ENCODE measurements at places on chromosomes 1 and 21.

DNA sequence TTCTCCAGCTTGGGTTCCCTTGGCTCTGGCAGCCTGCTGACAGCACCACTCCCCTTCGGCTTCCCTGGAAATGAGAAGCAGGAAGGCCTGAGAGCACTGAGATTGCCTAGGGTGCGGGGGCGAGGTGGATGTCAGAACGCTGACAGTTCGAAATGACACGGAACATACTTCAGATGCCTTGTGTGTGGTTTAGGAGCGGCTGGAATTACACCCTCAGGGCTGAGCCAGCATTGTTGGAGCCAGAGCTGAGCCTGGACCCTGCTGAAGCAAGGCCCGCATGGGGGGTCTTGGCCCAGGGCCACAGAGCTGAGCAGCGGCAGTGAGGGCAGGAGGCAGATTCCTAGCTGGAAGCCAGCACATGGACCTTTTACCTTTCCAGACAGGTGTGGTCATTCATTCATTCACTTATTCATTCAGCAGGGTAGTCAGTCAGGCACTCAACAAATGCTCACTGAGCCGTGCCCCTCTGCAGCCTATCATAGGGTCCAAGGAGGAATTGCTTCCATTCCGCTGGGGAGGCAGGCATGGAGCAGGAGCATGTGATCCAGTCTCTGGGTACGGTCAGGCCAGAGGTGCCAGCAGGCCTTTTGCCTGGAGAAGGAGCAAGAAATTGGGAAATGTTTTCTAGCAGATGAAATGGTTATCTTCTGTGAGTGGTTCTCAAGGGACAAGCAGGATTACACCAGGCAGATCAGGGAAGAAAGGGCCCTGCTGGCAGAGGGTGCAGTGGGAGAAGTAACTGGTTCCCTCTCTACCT lies 6.6 kb upstream of the FOXE3 start:
- no peak for DNase-seq

GRCh38 chr1:245457562-245457961 lies 302.8 kb downstream of the KIF26B start:
- no peak for DNase-seq

DNA sequence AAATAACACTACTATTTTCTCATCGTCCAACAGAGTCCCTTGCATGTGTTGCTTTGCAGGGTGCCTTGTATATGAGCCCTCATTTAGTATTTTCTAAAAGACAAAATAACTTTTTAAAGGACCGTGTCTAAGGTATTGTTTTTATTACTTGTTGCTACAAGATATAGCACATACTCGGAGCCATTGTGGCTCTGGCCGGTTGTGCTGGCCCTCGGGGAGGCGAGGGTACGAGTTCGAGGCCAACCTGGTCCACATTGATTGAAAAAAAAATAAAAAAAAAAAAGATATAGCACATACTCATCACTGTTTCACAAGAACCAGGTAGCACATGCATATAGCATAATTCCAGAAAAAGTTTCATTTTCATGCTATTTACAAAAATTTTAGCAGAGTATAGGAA lies 869.2 kb downstream of the MRPL39 start:
- DNase-seq, result no peak

DNA sequence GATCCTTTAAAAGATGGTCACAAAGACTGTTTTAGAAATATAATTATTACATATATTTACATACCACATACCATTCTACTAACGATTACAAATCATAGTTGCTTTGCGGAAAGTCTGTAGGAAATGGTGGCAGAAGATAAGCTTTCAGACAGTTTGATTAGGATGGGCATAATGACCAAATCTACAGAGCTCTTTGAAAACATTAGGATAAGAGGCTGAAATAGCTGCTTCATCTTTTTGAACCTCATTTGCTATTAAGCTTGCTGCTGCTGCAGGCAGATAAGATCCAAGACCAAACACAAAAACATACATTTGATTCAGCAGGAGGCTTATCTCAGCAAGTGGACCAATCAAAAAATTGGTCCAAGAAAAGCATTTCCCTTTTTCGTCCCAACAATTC lies 47.1 kb downstream of the DDAH1 start:
- no peak for DNase-seq

DNA sequence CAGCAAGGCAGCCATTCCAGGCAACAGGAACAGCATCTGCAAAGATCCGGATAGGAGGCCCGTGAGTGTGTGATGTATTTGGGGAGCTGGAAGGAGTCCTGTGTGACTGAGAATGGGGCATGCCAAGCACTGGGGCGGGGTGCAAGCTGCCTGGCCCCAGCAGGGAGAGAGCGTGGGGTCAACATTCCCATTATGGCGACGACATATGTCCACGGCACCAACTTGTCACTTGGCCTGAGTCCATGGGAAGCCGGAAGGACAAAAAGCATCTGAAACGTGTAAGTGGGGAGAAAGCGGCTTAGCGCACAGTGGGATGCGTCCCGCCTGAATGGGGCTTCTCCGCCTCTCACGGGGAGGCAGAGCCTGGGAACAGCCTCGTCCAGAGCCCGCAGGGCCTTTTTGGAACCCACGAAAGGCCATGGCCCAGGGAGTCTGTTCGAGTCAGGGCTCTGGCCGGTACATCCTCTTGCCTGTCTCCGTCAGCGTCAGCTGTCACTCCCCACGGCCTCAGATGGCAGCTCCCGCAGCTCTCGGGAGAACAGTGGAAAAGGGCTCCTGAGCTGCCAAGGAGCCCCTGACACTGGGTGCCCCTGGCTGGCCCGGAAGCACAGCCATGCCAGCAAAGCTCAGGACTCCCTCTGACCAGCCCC lies 12.4 kb downstream of the EPHB2 start:
- no peak for DNase-seq

DNA sequence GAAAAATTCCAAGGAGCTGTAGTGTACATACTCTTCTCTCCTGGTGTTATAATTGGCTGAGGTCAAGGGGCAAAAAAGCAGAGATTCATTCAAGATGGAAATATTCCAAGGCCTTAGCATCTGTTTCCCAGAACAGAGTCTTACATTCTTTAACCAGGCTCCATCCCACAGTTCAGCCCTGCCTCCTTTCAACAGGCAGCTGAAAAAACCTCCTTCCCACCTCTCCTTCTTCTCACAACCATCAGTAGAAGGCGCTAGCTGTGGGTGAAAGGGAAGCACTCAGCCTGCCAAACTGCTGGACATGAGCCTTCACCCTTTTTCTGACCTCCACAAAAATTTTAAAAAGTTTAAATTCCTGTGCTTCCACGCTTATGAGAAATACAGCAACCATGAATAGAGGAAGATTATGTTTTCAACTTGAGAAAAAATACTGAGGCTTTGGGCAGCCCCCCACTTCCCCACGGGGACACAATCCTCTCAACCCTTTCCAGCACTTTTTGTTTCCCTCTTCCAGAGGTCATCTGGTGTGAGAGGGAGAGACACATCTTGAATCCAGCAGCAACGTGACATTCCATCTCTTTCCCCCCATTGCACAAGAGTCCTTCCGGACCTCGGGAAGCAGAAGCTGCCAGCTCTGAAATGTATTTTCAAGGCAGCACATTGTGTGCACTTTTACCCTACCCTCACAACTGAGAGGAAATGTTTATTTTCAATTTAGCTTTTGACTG lies 43.2 kb upstream of the FMO2 start:
- no peak for DNase-seq

DNA sequence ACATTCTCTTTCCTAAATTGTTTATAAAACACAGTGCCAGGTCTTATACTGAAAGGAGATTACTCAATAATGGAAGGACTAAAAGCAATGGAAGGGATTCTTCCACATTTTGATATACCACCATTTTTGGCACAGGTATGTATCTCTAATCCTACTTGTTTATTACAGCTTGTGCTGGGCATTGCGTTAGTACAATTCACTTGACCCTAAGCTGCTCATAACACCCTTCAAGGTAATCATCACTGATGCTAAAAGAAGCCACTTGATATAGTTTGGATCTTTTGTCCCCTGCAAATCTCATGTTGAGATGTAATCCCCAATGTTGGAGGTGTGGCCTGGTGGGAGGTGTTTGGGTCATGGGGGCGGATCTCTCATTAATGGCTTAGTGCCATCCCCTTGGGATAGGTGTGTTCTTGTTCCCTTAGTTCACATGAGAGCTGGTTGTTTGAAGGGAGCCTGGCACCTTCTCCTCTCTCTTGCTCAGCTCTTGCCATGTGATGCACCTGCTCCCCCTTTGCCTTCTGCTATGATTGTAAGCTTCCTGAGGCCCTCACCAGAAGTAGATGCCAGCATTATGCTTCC lies 71.1 kb downstream of the NIBAN1 start:
- DNase-seq, result no peak

DNA sequence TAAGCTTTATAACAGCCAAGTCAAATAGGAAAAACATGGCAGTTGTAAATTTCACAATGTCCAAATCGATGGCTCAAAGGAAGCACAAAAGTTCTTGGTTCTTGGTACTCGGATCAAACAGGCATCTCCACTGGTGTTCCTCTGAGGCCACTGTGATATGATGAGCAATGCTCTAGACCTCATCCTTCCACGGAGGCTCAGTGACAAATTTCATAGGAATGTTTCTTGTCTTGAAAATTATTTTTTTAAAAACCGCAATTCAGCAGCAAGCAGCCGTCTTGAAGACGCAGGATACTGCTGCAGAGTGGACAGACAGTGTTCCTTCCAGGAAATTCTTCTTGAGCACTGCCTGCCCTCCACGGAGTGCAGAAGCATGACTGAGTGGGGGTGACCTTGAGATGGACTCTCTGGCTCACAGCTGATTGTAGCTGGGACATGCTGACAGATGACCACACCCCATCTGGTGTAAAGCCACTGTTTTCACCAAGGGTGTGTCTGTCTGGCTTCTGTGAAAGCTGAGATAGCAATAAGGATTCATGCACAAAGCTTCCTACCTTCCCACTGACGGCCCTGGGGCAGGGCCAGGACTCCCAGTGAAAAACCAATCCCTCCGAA lies 61.9 kb downstream of the TIAM1 start:
- no peak for DNase-seq

- no peak for DNase-seq
Observed at GRCh38 chr1:110525249-110525595, 6.2 kb upstream of the KCNA10 start.

- no peak for DNase-seq
Observed at GRCh38 chr1:232459826-232460225, 170.1 kb downstream of the SIPA1L2 start.

DNA sequence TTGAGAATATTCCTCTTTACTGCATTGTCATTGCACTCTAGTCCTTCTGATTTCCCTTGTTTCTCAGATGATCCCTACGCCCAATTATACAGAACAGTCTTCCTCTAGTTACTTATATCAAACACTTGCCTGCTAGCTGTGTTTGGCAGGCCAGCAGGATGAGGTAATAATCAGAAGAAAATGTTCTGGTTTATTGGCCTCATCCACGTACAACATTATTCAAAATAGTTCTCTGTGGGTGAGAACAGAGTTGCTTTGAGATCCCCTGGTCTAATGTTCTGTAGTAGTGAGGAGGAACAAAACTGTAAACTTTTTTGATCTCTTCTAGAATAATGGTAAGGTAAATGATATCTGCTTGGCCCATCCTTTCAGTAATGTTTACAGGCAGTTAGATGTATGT lies 22.3 kb upstream of the C1orf105 start:
- DNase-seq, result no peak

- no peak for DNase-seq
Observed at GRCh38 chr1:243642936-243643335, 207.1 kb downstream of the AKT3 start.

GRCh38 chr1:202952099-202952498 lies 6.0 kb downstream of the ADIPOR1 start:
- no peak for DNase-seq

DNA sequence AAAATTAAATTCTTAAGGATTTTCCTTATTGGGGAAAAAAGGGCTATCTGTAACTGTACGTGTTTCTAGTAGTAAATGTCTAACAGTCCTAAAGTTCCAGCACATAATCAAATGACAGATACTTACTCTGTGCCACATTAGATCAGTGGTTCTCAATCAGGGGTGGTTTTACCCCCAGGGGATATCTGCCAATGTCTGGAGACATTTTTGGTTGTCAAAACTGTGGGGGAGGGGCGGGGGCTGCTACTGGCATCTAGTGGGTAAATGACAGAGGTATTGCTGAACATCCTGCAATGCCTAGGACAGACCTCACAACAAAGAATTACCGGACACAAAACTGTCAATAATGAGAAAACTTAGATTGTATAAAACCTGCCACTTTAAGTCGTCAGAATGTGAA lies 33.4 kb upstream of the PTPRC start:
- no peak for DNase-seq

GRCh38 chr1:59919746-59920145 lies 6.8 kb downstream of the CYP2J2 start:
- no peak for DNase-seq

GRCh38 chr1:183370399-183371058 lies 47.7 kb downstream of the NMNAT2 start:
- DNase-seq, result no peak

GRCh38 chr21:46624050-46624449 lies 11.4 kb upstream of the PRMT2 start:
- DNase-seq, result no peak

DNA sequence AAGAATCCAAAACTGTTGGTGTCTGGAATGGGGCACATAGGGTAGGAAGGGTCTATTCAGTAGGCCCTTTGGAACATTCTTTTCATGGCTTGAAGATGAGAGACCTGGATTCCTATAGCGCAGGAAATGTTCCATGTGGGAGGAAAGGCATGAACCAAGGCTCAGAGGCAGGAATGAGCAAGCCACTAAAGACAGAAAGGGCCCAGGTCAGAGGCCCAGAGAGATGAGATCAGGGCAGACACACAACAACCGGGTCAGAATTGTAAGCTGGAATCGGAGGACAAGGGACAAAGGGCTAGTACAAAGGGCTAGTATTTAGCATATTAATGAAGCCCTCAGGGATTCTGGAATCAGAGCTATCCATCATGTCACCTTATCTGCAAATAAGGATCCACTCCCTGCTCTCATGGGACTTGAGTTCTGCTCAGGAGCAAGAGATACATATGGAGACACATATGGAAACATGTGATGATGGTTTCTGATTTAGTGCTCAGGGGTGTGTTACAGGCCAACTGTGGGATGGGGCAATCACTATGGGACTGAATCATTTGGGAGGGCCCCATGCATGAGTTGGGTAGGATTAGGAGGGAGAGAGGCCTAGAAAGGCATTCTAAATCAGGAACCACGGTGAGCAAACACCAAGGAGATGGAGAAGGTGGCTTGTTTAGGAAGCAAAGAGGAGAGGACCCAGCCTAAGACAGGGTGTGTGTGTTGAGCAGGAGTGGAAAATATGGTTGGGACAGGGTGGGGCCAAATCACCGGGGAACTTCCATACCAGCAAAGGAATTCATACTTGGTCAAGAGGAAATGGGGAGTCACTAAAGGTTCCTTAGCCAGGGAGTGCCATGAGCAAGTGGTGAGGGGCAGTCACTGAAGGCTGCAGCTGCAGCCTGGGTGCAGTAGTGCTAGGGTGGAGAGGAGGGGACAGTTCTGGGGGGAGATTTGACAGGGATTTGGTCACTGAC lies 8.6 kb downstream of the NECTIN4 start:
- DNase-seq, result no peak

- no peak for DNase-seq
Observed at GRCh38 chr1:175673371-175674150, 69.8 kb downstream of the TNR start.

DNA sequence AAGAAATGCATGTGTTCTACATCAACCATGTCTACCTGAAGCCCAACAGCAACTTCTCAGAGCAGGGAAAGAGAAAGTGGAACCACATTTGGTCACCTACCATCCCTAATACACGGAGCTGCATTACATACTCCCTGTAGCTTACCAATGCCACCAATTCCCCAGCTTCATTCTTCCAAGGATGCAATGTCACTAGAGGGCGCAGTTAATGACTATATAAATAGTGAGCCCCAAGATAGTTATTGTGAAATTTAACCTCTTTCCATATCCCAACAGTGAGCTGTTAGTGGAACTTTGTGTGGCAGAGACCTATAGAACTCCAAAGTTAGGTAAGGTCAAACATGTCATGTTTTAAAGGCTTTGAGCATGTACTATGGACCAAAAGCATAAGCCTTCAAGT lies 618.3 kb downstream of the SMYD3 start:
- DNase-seq, result no peak

Data from stimulated activated CD4-positive, alpha-beta T cell treated with anti-CD3 and anti-CD28 coated beads, Interleukin-1b, Interleukin-23, amount 100 ng/mL, for 1 hour (primary cell).